ENCODE measurements at places on chromosomes 7 and 10.

DNA sequence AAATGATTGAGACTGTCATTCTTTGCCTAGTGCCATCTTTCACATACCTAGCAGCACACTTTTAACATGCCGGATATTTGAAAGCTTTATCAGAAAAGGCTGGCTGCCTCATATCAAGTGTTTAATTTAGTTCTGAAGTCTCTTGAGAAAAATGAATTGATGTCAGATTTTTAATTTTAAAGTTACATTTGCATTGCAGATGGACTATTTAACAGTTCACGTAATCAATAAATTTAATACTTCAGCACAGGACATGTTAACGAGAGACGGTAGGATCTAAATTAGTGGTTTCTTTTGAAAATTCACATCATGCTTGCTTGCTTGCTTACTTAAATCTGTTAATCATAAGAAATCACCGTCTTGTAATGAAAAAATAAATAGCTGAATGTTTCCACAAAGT, 51.6 kb downstream of the COL1A2 start:
- DNase-seq, result no peak
- peaks cover 4% of the 10 kb centered on the region for H3K27me3 ChIP-seq
- no peaks in the 10 kb centered on the region for H3K36me3 ChIP-seq
- no peak overlapping the region for H3K4me3 ChIP-seq

- no peak overlapping the region for H3K27ac ChIP-seq
- no peaks in the 10 kb centered on the region for H3K27me3 ChIP-seq
Observed at GRCh38 chr7:37259319-37259821, 189.3 kb downstream of the ELMO1 start.

GRCh38 chr7:6532516-6532915, 18.7 kb downstream of the GRID2IP start:
- no peaks in the 10 kb centered on the region for H3K36me3 ChIP-seq
- no peak for DNase-seq
- H3K4me1 ChIP-seq, result peaks cover 27% of the 10 kb centered on the region
- H3K27ac ChIP-seq, result no peak overlapping the region

DNA sequence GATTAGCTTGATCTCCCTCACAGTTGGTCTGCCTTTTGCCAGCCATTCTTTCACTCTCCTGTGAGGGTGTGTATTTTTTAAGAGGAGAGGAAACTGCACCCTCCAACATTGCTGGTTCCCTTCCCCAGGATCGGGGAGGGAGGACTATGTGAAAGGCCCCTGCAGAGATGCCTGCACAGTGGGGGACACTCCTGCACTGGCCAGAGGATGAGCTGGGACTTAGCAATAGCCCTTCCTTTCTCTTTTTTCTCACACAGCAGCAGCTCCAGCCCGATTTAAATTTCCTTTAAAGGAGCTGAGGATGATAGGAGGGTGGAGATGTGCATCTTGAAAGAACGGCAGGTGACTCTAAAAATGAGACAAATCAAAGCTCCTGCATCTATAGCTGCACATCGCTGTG, 18.7 kb downstream of the SORCS3 start:
- DNase-seq, result no peak
- no peak overlapping the region for H3K4me3 ChIP-seq
- H3K36me3 ChIP-seq, result no peaks in the 10 kb centered on the region
- no peaks in the 10 kb centered on the region for H3K27me3 ChIP-seq
- no peak overlapping the region for H3K27ac ChIP-seq

GRCh38 chr10:45552476-45552875, 120.1 kb downstream of the ZFAND4 start:
- no peak overlapping the region for H3K4me3 ChIP-seq
- peaks cover 12% of the 10 kb centered on the region for H3K36me3 ChIP-seq
- H3K27ac ChIP-seq, result no peak overlapping the region

DNA sequence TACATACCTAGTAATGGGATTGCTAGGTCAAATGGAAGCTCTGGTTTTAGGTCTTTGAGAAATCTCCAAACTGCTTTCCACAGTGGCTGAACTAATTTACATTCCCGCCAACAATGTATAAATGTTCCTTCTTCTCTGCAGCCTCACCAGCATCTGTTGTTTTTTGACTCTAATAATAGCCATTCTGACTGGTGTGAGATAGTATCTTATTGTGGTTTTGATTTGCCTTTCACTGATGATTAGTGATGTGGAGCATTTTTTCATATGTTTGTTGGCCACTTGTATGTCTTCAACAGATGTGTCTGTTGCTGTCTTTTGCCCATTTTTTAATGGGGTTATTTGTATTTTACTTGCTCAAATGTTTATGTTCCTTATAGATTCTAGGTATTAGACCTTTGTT, 675.5 kb downstream of the SUGCT start:
- no peak overlapping the region for H3K27ac ChIP-seq
- H3K36me3 ChIP-seq, result no peaks in the 10 kb centered on the region
- DNase-seq, result no peak
- no peaks in the 10 kb centered on the region for H3K27me3 ChIP-seq

GRCh38 chr7:41592794-41593193, 110.1 kb downstream of the INHBA start:
- no peaks in the 10 kb centered on the region for H3K27me3 ChIP-seq
- no peak for DNase-seq
- H3K4me1 ChIP-seq, result no peaks in the 10 kb centered on the region
- H3K4me3 ChIP-seq, result no peak overlapping the region
- no peak overlapping the region for H3K27ac ChIP-seq

GRCh38 chr10:84156768-84157167, 16.8 kb upstream of the GPR15LG start:
- no peaks in the 10 kb centered on the region for H3K27me3 ChIP-seq
- H3K36me3 ChIP-seq, result peaks cover 27% of the 10 kb centered on the region
- H3K4me1 ChIP-seq, result no peaks in the 10 kb centered on the region

GRCh38 chr10:114021154-114021553, 22.5 kb upstream of the ADRB1 start:
- DNase-seq, result no peak
- peaks cover 11% of the 10 kb centered on the region for H3K4me1 ChIP-seq
- H3K27me3 ChIP-seq, result no peaks in the 10 kb centered on the region
- H3K4me3 ChIP-seq, result no peak overlapping the region
- H3K27ac ChIP-seq, result no peak overlapping the region

DNA sequence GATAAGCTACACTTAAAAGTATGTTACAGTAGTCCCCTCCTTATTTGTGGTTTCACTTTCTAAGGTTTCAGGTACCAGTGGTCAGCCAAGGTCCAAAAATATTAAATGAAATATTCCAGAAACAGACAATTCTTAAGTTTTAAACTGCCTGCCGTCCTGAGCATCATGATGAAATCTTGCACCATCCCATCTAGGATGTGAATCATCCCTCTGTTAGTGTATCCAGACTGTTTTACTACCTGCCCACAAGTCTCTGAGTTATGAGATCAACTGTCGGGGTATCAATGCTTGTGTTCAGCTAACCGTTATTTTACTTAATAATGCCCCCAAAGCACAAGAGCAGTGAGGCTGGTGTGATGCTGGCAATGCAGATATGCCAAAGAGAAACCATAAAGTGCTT, 11.4 kb downstream of the KDM7A start:
- no peak overlapping the region for H3K4me3 ChIP-seq
- DNase-seq, result no peak
- no peaks in the 10 kb centered on the region for H3K27me3 ChIP-seq
- no peaks in the 10 kb centered on the region for H3K36me3 ChIP-seq

GRCh38 chr7:33558549-33559323, 346.6 kb upstream of the BMPER start:
- no peaks in the 10 kb centered on the region for H3K4me1 ChIP-seq
- no peaks in the 10 kb centered on the region for H3K27me3 ChIP-seq
- DNase-seq, result no peak
- no peaks in the 10 kb centered on the region for H3K36me3 ChIP-seq
- no peak overlapping the region for H3K27ac ChIP-seq

DNA sequence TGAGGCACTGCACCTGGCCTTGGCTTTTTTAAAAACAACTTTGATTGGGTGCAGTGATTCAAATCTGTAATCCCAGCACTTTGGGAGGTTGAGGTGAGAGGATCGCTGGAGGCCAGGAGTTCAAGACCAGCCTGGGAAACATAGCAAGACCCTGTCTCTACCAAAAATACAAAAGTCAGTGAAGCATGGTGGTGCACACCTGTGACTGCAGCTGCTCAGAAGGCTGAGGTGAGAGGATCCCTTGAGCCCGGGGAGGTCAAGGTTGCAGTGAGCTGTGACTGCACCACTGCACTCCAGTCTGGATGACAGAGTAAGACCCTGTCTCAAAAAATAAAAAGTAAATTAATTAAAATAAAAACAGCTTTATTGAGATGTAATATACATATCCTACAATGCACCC, 84.9 kb downstream of the NPTX2 start:
- H3K27ac ChIP-seq, result no peak overlapping the region
- H3K36me3 ChIP-seq, result no peaks in the 10 kb centered on the region
- H3K4me1 ChIP-seq, result no peaks in the 10 kb centered on the region

DNA sequence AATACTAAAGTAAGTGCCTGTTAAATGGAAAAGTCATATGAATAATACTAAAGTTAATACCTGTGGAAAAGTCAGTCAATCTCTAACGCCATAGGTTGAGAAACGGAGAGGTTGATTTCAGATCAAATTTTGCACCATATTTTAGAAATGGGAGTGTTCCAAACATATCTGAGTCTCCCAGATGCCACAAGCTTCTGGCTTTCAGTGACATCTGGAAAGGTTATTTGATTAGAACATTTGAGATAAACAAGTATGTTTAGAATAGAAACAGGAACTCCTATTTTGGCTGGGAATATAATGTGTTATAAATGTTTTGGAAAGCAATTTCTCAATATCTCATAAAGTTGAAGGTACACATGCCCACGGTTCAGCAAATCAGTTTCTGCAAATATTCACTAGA, 5.8 kb downstream of the MACC1 start:
- no peak overlapping the region for H3K4me3 ChIP-seq
- H3K4me1 ChIP-seq, result no peaks in the 10 kb centered on the region
- no peak for DNase-seq
- H3K27ac ChIP-seq, result no peak overlapping the region
- no peaks in the 10 kb centered on the region for H3K36me3 ChIP-seq
